CD8-positive, alpha-beta T cell (primary cell): ENCODE measurements at places on chromosomes 4 and X.

DNA sequence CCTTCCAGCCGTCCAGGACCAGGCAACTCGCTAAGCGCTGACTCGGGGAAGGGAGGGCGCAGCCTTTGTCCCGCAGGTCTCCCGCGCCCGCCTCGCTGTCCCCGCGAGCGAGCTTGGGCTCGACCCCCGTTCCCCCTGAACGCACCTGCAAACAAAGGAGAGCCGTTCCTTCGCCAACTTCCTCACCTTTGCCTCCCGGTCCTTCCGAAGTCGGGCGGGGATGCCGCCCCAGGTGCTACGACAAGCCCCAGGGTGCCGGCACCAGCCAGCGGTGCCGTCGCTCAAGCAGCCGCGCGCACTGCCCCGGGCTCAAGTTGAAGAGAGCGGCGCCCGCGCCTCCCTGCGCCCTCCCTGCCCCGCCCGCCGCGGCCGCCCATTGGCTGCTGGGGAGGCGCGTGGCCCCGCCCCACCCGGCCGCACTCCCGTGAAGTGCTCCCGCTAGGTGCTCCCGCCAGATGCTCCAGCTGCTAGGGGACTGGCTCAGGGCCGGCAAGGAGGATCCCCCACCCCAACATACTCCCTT, 107.1 kb downstream of the NSUN7 start:
- DNase-seq, result peak; percentile 34

GRCh38 chrX:97398030-97398551, 514.4 kb downstream of the RPA4 start:
- DNase-seq, result no peak

DNA sequence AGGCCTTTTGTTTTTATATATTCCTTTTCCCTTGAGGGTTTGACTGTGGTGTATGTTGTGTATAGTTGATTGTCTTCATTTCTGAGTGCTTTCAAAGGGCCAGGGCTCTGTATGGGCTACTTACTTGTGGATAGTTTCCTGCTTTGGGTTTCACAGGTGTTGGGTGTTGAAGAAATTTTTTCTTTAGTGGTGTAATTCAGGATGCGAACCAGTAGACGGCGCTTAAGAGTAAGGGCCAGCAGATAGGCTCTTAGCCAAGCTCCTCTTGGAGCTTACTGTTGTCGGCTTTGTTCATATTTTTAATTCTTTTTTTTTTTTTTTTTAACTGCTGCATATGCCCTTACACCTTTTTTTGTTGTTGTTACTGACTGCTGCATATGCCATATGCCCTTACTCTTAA, 276.3 kb upstream of the GALNT7 start:
- DNase-seq, result no peak

DNA sequence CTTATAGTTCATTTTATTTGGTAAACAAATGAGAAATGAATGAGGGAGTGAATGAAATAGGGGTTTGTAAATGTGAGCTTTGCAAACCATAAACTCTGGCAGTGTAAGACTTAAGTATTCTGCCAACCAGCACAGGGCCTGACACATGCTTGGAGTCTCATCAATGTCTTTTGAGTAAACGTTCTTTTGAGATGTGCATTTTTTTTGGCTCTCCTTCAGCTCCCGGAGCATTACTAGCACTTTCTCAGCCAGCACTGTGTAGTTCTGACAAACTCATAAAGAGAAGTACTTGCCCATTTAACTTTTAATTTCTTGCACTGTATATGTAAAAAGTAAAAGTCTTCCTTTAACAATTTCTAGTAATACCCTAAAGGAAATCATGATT, 245.3 kb downstream of the HS3ST1 start:
- DNase-seq, result no peak

- DNase-seq, result no peak
Observed at GRCh38 chr4:87659247-87659931, 9.3 kb downstream of the DMP1 start.

DNA sequence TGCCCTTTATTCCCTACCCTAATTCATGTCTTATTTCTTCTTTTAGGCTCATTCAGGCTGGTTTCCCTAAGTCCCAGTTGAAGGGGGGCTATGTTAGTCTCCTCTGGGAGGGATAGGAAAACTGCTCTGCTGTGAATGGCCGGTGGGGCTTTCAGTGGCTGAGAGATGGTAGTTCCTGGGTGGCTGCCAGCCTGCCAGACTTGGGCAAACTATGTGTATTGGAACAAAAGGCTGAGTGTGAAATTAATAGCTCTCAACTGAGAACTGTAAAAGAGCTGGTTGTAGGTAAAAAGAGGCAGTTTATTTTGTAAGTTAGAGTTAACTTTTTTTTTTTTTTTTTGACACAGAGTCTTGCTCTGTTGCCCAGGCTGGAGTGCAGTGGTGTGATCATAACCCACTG, 28.8 kb downstream of the ARHGAP10 start:
- DNase-seq, result no peak

- DNase-seq, result no peak
Observed at GRCh38 chr4:26424838-26425237, 65.4 kb downstream of the CCKAR start.

- DNase-seq, result peak; percentile 52
Observed at GRCh38 chr4:6701371-6701770, 7.7 kb downstream of the S100P start.

DNA sequence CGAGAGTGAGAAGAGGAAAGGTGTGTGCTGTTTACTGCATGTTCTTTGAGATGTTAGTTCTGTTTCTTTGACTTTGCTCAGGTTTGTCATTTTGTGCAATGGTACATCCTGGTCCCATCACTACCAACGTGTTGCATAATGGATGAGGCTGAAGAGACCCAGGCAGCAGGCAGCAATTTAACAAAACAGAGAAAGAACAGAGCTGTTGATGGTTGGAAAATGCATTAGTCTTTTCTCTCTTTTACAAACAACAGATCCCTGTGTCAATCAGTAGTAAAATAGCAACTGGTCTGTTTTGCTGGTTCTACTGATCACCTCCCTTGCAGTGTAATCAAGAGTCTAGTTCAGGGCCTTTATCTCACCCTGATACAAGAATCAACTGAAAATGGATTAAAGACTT, 64.8 kb upstream of the LIMCH1 start:
- DNase-seq, result no peak

DNA sequence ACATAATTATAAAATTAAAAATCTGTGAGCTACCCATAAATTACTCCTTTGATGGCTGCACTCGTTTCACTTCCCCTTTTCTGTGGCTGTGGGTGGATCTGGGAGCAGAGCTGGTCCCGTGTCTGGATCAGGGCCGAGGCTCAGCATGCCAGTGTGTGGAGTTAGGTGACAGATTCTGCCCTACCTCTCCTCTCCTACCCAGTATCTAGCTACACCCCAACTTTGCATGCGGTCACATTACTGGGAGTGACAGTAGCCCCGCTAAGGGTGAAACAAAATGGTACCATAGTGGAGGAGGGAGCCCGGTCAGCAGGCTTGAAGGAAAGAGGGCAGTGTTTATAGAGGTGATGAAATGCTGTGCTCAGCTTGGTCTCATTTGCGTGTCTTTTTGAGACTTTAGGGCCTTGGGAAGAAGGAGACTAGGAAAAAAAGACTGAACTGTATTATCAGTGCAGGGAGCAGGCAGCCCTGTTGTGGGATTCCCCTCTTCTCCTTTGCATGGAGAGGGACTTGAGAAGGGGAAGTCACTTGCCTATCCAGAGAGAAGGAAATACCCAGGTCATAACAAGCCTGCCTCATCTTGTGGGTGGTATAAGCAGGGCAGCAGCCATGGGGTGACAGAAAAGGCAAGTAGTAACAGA, 48.4 kb downstream of the ARHGAP10 start:
- no peak for DNase-seq

DNA sequence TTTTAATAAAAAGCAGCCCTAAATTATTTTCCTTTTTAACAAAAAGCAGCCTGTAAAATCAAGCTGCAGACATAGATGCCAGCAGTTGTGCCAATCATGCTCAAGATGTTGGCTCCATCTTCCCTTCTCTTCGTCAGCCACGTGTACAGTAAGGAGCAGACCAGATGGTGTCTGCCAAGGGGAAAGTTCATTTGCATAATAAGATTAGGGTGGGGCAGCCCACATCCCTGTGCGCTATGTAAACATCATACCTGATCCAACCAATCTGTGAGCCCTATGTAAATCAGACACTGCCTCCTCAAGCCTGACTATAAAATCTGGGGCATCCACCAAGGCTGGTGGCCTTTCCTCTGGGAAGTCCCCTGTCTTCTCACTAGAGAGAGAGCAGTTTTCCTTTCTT, 23.1 kb upstream of the C1GALT1C1 start:
- DNase-seq, result no peak

DNA sequence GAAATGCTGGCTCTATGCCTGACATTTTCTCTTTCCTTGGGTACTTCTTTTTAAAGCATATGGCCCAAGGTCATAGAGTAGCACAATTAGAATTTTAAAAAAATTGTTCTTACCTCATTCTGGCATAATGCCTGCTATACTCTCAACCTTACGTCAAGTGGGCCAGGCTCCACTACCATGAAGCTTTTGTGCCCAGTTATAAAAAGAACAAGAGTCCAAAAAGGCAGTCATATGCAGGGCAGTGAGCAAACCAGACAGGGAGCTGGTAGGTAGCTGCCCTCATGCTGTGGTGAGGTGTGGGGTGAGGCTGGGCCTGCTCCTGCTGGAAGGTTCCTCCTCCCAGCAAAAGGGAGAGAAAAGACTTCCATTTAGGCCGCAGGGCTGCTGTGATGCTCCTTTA, 64.4 kb upstream of the UCP1 start:
- no peak for DNase-seq

DNA sequence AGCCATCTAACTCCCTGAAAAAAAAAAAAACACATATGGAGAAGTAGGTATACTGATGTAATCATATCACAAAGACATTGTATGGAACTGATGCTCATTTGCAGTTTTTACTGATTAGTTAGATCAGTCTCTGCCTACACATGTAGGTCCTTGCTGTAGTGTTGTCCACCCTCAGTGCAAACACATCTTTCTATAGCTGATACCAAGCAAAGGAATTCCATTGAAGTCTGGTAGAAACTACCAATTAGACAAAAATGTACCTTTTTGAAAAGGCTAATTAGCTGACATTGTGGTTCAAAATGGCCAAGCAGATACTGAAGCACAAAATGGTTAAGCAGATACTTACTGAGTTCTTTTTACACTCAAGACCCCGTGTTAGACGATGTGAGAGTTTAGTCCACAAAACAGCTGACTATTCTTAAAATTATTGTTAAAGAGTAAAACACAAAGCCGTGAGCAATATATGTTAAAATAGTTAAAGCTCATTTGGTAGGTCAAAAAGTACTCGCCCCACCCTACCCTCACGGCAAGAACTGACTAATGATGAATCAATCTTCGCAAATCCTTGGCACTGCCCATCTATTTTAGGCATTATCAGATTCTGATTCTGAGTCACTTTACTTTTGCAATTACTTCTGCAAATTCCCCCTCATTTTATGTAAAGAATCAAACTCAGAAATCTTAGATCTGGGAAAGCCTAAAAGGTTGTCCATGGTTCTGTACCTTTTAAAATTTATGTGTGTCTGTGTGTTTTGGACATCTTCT, 40.4 kb downstream of the COL4A6 start:
- DNase-seq, result no peak

- DNase-seq, result no peak
Observed at GRCh38 chr4:166162327-166162726, 289.3 kb downstream of the TLL1 start.

- no peak for DNase-seq
Observed at GRCh38 chrX:53356186-53356585, 66.3 kb downstream of the SMC1A start.

DNA sequence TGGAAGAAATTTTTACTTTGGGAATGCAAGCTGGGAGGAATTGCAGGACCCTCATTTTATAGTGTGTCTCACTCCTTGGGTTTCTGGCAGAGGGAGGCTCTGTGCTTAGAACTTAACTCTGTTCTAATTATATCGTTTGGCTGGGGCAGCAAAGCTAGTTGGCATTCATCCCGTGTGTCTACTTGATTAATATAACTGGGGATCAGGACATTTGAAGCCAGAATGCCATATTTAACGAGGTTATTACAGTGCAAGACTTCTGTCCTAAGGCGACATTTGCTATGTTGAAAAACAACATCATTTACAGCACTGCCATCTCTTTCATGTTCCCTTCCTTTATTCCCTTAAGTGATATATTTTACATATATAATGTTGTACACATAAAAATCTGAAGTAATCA, 179.1 kb upstream of the TBC1D9 start:
- no peak for DNase-seq

DNA sequence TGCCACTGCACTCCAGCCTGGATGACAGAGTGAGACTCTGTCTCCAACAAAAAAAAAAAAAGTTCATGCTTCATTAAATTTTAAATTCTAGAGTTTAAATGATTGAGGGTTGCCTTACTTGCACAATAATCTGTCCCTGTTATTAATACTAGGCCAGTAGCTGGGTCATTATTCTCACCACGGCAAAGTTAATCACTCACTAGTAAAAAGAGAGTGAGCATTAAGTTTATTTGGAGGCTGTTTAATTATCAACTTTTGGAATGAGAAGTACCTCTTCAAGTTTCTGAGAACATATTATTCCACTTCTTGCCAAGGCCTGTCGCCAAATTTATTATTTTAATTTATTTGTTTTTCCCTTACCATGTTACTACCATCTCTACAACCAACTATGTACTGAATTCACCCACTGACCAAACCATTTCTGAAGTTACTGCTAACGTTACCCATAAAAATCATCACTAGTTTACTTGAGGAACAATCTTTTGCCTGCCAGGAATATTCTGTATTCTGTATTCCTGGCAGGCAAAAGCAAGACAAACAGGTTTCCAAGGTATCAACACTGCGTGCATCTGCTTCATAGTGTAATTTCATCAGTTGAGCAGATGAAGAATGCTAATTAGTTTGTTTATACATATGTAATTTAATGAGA, 26.5 kb downstream of the GUCY1A1 start:
- no peak for DNase-seq

- no peak for DNase-seq
Observed at GRCh38 chrX:38960137-38960536, 158.9 kb downstream of the MID1IP1 start.

- DNase-seq, result no peak
Observed at GRCh38 chr4:29805245-29805644, 914.9 kb upstream of the PCDH7 start.

DNA sequence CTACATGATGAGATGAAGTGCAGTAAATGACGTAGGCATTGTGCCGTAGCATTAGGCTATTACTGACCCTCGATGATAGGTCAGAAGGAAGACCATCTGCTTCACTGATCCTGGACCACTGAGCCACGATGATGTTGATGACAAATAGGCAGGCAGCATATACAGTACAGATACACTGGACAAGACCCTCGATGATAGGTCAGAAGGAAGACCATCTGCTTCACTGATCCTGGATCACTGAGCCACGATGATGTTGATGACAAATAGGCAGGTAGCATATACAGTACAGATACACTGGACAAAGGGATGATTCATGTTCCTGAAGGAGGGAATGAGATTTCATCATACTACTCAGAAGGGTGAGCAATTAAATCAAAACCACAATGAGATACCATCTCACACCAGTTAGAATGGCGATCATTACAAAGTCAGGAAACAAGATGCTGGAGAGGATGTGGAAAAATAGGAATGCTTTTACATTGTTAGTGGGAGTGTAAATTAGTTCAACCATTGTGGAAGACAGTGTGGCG, 50.9 kb downstream of the BEND4 start:
- DNase-seq, result no peak

GRCh38 chr4:48329976-48330375, 11.4 kb upstream of the SLAIN2 start:
- no peak for DNase-seq

GRCh38 chr4:171956678-171957077, 143.5 kb downstream of the GALNTL6 start:
- DNase-seq, result no peak
